ENCODE measurements at places on chromosomes 1 and 21.
A peak's percentile ranks its signal among the peaks of the same experiment; 100 is the strongest.

- DNase-seq: no peak
Measured at GRCh38 chr1:32220746-32221580, 1.2 kb downstream of the TMEM234 start.

GRCh38 chr1:110309767-110310166, 29.4 kb upstream of the RBM15 start:
- no peak for DNase-seq

DNA sequence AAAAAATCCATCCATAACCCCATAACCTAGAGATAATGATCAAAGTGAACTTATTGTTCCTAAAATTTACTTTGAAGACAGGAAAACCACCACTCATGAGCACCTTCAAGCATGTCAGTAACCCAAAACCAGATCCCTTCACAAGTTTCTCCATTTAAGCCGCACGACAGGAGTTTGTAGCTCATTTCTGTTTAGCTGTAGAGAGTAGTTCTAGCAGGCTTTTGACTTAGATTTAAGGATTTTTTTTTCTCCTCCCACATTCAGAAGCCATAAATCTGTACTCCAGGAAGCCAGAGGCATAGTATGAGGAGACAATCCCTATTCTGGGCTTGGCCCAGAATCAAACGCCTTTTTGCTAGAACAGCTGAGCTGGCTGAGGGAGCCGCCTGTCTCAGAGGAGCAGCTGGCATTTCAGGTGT, 25.6 kb downstream of the TOMM20 start:
- DNase-seq: peak; percentile 19

DNA sequence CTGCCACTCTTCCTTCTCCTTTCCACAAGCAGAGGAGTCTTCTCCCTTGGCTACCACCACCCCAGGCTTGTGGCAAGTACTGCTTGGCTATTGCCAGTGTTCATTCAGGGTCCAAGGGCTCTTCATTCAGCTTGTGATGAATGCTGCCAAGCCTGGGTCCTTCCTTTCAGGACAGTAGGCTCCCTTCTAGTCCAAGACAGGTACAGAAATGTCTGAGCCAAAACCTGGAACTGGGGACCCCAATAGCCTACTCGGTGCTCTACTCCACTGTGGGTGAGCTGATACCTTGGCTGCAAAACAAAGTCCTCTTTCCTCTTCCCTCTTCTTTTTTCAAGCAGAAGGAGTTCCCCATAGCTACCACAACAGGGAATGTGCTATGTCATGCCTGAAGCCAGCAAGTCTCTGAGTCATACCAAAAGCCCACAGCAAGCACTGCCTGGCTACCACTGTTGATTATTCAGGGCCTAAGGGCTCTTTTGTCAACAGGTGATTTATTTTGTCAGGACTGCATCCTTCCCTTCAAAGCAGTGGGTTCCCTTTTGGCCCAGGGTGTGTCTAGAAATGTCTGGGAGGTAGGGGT, 268.9 kb downstream of the HHAT start:
- DNase-seq: peak; percentile 96

DNA sequence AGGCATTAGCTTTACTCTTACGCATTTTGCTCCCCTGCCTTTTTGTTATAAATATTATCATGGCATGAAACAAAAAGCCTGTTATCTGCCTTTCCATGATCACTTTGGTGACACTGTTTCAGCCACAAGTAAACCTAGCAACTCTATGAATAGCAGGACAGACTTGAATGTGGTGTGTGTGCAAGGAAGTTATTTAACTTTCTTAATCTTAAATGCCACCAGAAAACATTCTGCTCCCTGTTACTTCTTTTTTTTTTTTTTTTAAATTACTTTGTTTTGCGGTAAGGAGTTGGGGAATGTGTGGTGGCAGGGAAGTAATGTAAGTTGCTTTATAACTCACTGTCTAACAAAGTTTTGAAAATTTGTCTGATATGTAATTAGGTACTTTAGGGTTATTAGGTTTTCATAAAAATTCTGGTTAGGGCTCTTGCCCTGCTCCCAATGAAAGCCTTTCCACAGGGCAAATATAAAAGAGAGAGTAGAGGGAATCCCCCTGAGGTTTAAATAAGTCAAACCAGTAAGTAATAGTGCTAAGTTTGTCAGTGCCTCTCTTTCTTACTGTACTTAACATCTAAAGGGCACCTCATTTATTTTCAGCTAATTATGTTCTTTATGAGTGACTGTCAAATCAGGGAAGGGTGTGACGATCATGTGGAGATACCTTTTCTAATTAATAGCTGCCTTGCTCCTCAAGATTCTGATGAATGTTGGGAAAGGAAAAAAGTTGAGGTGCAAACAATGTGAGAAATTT, 39.5 kb downstream of the RASAL2 start:
- no peak for DNase-seq

- peak; percentile 95 for DNase-seq
Measured at GRCh38 chr1:27392096-27392777, at the start of gene GPR3. TSS of gene GPR3 (plus strand) at chr1:27392622. CDS start at chr1:27393799, 1,177 bp downstream.

- DNase-seq: peak; percentile 73
Measured at GRCh38 chr1:226661965-226662364, 77.1 kb downstream of the ITPKB start.

DNA sequence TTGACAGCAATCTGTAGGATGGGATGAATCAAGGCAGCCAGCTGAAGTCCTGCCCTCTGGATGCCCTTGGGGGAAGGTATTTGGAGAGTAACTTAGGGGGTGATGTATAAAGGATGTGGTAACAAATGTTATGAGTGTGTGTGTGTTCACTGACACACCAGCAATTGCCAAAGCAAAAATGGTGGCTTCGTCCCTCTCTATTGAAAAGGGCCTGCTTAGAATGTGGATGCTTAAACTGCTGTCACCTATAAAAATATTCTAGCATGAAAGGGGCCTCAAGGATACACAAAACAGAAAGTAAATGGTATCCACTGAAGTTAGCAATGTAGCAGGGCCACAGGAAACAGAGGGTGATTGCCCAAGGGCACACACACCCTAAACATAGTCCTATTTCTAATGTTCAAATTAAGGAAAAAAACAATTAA, 15.1 kb upstream of the AIM2 start:
- no peak for DNase-seq

DNA sequence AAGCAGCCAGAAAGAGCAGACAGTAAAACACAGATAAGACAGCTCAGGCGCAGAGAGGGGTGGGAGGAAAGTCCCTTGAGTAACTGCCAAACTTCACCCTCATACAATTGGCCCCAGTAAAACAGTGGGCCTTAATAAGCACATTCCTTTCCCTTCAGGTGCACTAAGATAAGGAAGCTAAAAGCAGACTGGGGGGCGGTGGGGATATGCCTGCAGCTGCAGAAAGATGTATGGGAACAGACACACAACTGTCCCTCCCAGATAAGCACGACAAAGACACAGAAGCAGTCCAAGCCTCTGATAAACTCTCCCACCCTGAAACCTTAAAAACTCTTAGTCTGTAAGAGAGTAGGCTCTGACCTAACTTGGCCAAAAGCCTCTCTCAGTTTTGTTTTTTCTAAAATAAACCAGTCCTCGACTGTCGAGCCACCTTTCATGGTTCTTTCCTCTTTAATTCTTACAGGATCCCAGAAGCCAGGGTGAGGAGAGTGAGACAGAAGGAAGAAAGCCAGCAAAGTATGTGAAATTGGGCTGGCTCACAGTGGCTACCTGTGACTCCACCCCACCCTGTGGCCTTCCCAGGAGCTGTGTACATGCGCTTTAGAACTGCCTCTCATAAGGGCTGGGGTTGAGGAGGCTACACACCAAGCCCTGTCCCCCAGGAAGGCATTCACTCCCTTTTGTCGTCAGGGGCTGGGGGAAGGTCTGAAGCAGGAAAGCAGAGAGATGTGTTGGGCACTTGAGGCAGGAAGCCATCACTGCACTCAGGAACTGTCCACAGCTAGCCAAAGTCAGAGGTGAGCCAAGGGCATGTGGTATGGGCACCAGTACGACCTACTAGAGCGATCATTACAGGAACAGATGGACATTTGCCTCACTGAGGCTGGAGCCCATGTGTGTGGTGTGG, 4.6 kb downstream of the PGLYRP4 start:
- peak; percentile 52 for DNase-seq

GRCh38 chr1:152182944-152183361, 23.9 kb upstream of the RPTN start:
- peak; percentile 60 for DNase-seq

GRCh38 chr21:17780539-17780938, 38.6 kb downstream of the C21orf91 start:
- no peak for DNase-seq

DNA sequence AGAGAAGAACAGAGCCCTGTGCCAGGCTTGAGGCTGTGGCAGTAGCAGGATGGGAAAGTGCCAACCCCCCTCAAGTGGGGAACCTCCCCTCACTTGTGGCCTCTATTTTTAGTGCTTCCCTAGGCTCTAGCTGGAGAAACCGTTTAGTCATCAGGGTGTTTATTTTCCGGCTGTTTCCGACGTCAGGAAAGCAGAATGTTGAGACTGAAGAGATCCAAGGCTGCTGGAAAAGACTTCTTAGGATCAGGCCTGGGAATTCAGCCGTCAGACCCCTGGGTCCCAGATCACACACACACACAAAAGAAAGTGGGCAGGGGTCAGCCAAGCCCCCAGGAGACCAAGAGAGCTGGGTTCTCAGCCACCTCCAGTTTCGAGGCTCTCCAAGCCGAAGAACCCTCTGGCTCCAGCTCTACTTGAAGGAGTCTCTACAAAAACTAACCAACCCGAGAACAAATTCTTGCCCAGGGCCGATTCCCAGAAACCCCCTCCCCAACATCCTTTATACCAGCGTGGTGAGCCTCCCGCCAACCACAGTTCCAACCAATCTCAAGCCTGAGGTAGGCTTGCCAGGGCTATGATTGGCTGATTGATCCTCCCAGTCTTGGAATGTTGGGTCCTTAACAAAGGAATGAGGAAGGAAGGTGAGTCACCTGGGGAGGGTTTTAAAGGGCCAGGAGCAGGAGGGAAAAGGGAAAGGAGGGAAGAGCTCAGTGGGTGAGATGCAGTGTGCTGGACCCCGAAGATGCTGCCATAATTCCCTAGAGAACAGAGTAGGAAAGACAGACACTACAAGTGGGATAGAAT, 2.5 kb upstream of the MEF2D start:
- DNase-seq: peak; percentile 93

DNA sequence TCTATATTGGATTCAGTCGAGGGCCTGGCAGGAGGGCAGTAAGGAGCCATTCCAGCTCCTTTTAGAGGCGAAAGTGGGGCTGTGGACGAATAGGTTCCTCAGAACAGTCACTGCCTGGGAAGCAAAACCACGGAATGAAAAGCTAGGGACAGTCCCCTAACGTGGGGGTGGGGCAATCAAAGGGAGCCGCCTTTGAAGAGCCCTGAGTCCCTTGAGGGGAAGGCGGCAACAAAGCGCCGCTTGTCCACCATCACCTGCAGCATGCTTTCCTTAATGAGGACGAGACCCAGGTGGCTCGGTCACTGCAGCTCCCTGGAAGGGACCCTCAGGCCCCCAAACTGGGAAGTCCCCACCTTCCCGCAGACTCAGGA, 184.7 kb downstream of the ETS2 start:
- peak; percentile 68 for DNase-seq

- no peak for DNase-seq
Measured at GRCh38 chr1:59815892-59816291, 1.1 kb downstream of the HOOK1 start.

DNA sequence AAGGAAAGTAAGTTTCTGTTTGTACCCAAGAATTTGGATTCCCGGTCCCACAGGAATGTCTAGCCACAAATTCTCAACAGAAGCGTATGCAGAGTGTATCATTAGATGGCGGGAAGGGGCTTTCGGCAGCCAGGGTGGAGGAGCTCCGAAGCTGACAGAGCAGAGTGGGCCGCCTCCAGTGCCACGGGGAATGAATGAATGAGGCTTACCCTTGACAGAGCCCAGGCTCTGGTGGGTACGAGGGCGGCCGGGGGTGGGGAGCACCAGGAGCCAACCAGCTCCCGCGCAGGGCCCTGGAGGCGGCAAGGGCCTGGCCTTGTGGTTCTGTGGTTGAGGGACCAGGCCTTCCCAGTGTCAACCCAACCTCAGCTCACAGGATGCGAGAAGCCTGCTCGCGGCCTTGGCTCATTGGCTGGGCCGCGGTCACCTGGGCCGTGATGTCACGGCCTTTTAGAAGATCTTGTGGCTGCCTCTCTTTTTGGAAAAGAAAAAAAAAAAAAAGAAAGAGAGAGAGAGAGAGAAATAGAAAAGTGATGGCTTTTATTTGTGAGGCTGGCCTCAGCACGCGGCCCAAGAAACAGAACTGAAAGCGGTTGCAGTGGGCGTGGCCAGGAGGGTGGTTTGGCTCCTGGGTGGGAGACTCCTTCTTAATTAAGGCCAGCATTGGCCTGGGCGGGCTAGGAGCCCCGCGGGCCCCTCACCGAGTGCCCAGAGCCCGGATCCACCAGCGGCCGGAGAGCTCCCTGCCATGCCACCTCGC, 34.9 kb upstream of the RUNX3 start:
- peak; percentile 74 for DNase-seq

DNA sequence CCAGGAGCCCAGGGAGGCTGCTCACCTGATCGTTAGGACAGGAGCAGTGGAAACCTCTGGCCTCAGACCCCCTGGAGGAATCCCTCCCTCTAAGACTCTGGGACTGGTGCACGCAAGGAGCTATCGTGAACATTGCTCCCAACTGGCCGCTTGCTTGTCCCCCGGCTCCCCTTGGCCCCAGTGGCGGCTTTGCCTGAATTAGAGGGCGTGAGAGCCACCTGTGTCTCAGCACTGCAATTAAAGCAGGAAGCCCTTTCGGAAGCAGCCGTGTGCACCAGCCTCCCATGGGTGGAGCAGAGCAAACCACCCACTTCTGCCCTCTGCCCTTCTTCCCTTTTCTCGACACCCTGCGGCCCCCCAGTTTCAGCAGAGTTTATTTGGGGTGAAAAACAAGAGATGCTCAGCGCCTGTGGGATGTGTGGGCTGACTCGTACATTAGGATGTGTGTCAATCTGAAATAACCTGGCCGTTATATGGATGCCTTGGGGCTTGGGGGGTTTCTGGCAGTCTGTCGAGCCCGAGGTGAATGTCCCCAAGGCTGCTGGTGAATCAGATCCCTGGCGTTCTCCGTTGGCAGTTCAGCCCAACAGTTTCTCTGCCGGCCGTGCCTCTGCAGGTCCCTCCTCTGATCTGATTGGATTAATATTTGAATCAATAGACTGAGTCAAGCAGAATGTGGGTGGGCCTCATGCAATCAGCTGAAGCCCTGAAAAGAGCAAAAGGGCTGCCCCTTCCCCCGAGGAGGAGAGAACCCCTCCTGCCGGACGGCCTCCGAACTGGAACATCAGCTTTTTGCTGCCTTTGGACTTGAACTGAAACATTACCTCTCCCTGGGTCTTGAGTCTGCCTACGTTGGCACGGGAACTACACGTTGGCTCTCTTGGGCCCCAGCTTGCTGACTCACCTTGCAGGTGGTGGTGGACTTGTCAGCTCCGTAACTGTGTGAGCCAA, 7.3 kb upstream of the UMODL1 start:
- no peak for DNase-seq

DNA sequence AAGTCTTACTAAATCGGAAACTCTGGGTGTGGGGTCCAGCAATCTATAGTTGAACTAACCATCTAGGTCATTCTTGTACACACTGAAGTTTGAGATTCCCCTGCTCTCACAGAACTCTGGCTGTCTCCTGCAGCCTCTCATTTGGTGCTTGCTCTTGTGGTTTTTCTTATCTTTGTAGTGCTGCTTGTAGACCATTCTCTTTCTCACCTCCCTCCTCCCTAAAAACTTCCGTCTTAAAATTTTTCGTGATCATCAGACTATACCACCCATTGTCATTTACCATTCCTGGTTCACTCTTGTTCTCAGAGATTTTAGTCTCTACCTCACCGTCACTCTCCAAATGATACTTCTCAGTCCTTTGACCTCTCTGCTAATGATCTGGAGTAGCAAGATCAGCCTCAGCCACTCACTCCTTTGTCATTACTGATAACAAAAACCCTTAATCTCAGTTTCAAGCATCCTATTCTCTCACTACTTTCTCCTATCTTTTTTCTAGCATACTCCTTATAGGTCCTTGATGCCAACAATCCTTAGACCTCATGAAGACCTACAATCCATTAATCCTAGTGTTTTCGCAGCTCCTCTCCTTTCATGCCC, 13.0 kb upstream of the EPHX4 start:
- DNase-seq: no peak

Measured in islet precursor cell (in vitro differentiated cells).